ENCODE measurements at places on chromosomes 4 and X.

- no peak for DNase-seq
These were observed 380.5 kb downstream of the IDS start for GRCh38 chrX:149124526-149125108.

DNA sequence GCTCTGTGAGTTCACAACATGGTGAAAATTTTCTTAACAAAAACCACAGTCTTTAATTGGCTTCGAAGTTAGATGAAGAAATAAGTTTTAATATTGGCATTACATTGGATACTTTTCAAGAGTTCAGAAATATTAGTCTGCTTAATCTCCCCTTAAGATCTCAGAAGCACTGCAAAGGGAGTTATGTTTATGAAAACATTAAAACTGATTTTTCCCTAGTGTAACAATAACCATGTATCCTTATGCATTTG is 1.5 kb downstream of the SETD7 start:
- DNase-seq: no peak

DNA sequence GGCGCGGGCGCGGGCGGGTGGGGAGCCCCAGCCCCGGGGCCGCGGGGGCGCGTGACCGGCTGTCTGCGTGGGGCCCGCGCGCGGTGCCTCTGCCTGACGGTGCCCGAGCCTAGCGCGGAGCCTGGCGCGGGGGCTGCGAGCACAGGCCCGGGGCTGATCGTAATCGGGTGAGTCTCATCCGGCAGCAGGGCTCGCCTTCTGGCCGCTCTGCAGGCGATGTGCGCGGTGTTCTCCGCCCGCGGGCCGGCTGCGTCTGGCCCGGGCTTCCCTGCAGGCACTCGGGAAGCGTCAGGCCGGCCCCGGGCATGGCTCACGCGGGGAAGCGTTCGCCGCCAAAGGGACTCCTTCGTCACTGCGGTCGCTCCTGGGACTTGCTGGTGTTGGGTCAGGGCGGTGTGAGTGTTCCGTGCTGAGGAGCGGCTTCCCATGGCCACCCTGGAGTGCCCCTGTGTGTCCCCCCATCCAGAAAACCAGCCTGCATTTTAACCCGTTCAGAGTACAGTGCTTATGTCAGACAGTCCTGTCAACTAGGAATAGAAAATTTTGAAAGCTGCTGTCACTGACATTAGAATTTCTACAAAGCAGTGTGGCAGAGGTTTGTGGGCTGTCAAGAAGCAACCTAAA is 40.6 kb downstream of the FAM149A start:
- peak; percentile 37 for DNase-seq

GRCh38 chrX:56728752-56729151 is 291 bp upstream of the NBDY start:
- DNase-seq: peak; percentile 11

DNA sequence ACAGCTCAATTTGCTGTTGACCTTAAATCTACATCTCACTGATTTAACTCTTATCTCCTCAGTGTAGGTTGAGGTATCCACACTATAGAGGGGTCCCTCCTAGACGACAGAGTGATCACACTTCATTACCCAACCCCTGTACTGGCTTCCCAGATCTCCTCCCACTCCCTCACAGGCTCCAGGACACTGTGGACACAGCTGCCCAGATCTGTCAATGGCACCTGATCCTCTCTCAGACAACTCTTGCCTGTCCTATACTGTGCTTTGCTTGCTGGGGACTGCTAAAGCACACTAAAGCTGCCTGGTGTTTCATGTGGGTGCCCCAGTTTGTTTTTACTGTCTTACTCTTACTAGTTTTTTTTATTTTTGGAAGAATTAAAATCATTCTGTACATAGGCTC is 27.9 kb downstream of the RAB40AL start:
- peak; percentile 75 for DNase-seq

GRCh38 chr4:174549721-174550120 is 27.4 kb upstream of the HPGD start:
- DNase-seq: no peak

DNA sequence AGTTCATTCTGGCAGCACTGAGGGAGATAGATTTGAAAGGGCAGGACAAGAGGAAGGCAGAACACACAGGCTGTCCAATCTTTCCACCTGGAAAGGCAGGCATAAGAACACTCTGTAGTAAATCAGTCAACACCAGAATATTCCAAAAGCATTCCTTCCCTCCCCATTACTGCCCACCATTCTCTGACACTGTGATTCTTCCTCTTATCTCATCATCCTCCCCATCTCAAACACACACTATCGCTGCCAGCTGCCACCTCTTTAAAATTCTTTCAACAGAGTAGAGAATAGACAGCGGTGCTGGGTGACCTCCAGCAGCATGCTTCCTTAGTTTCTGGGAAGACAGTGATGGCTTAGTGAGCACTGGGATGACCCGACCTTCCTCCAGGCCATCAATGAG is 53.7 kb upstream of the MYOZ2 start:
- no peak for DNase-seq

DNA sequence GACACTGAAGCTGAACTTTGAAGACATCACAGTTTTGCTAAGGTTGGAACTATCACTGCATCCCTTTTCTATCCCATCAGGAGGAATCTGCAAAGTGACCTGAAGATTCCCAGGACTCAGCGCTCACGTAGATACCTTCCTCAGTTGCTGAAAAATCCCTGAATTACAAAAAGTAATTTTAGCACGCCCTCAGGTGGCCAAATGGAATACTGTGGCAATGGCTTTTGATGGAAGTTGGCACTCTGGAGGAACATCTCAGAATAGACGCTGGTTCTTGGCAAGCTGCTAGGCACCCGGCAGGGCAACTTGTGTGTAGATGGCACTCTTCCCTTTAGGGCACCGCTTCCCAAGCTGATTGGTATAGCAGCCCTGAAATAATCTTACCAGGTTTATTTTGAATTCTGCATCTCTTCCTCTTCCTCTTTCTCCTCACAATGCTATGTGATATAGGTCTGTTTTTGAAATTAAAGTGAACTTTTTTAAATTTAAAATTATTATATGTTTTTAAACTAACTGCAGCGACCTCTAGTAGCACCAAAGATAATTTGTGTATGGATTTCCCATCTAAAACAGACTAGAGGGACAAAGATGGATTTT is 16.3 kb upstream of the ESX1 start:
- DNase-seq: peak; percentile 54

GRCh38 chr4:179803857-179804256 is 2361.6 kb upstream of the AGA start:
- DNase-seq: no peak

DNA sequence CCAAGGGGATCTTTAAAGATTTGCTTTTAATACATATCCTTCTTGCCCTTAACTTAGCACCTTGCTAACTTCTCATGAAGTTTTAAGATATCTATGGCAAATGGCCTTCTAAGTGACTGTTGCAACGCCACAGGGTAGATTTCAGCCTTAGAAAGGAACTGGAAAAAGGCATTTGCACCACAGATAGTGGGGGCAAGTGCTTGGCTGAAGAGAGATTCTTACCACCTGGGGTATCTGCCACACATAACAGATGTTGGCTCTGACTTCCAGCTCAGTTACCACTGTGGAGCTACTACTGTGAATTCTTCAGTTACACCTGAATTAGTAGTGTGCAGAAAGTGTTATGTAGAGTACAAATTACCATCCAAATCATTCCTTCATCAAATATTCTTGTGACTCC is 302.6 kb downstream of the PPP3CA start:
- DNase-seq: no peak

DNA sequence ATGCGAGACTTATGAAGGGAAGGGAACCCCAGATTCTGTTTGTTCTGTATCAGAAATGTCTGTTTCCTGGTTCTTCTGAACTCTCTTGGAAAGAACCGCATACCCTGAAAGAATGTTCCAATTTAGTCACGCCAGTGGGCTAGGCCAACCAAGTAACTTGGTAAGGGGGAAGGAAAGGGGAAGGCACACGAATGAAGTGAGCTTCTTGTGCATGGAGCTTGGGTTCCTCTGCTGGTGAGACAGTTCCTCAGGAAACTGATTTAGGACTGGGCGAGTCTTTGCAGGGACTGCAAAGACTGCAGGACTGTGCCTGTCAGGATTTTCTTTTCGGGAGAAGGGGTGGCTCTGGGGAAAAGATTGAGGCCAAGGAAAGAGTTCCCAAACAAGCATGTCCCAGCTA is 35.6 kb downstream of the FRMPD3 start:
- DNase-seq: no peak

- DNase-seq: no peak
These were observed 127.9 kb downstream of the CHRDL1 start for GRCh38 chrX:110667706-110668105.

DNA sequence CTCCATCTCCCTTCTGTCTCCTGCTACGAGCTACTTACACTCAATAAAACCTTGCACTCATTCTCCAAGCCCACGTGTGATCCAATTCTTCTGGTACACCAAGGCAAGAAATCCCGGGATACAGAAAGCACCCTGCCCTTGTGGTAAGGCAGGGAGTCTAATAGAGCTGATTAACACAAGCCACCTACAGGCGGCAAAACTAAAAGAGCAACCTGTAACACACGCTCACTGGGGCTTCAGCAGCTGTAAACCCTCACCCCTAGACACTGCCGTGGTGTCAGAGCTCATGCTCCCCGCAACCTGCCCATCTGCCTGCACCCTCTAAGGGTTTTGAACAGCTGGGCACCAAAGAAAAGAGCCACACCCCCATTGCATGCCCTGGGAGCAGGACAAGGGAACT is 755.4 kb upstream of the HTR2C start:
- no peak for DNase-seq

DNA sequence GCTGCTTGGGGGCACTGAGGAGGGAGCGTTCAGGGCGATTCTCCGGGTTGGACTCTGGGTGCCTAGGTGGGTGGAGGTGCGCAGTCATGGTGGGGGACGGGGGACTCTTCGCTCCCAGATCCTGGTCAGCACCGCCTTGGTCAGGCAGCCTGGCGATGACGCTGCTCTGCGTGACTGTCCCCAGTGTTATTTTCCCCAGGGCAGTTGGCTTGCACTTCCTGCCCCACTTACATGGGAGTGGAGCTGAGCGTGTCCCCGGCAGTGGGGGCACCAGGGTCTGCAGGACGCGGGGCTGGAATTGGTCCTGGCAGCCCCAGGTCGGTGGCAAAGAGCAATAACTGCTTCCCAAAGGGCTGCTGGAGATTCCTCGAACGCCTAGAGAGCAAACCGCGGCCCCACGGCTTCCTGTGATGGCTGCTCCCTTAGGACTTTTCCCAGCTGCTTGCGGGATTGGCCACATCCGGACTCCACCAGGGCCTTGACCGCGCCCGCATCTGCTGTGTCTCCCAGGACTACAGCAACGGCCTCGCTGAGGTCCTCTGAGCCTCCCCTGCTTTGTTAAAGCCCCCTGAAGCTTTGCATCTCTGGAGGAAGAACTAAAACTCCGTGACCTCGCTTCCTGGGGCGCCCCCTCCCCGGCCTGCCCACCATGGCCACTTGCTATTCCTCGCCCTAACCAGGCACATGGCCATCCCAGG is 35.3 kb upstream of the GPR78 start:
- DNase-seq: peak; percentile 90

GRCh38 chrX:40008791-40009461 is 88.8 kb downstream of the BCOR start:
- no peak for DNase-seq

- no peak for DNase-seq
These were observed 2.1 kb downstream of the NSD2 start for GRCh38 chr4:1873291-1873690.

GRCh38 chr4:36651253-36651652 is 369.8 kb downstream of the DTHD1 start:
- DNase-seq: no peak

DNA sequence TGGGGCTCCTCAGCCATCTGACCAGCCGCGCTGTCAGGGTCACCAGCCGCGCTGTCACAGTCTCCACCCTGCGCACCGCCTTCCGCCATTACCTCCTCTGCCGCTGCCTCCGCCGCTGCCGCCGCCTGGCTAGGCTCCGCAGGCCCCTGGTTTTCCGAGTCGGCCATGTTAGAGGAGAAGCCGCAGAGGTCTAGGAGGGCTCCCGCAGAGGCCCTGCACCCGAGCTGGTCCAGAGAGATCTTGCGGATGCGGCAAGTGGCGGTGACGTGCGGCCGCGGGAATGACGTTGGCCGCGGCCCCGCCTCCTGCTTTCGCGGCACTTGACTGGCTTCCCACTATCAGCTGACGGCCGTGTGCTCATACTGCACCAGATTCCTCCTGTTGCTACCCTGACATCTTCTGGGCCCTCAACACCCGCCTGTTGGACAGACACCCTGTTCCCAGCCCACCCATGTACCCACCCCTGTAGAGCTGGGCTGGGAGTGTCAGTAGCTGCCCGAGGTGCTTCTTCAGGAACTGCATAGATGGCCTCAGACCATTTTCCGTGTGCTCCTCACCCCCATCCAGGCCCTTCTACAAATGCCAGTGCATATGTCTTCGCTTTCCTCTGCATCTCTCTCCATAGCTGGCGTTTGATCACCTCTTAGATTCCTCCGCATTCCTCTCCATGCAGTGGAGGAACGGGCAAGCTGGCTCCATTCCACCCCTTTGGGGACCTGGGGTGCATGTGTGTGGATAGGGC is at the start of gene NAP1L5:
Gene NAP1L5, minus strand, starts transcription at position 242 of the 742 bp plus-strand sequence. Its CDS starts 75 bp downstream, at position 167.
- peak; percentile 61 for DNase-seq

DNA sequence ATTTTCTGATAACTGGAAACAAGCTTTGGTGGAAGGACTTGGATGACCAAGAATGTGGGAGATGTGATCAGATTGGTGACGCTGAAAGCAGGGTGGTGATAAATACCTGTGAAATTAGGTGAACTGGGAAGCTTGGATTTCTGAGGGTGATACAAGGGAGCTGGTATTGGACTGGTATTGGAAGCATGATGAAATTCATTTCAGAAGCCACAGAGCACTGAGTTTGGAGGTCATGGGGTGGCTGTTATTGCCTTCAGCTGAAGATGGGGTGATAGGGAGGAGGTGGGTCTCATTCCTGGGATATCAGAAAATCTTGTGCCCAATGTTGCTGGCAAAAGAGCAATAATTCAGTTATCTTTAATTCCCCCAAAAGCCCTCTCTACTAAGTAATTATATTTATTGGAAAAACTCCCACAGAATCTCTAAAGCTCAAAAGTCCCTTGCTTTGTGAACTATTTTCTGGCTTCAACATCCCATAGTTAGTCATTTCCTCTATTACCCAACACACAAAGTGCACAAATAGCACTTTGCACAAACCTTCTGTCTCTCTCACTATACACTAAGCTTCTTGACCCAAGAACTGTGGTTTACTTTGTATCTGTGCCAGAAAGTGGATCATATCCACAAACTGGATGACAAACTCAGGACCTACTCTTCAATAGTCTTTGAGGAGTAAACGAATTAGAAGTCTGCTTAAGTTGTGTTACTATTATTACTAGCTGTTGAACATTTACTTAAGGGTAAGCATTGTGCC is 23.1 kb upstream of the CAMK2D start:
- peak; percentile 97 for DNase-seq

DNA sequence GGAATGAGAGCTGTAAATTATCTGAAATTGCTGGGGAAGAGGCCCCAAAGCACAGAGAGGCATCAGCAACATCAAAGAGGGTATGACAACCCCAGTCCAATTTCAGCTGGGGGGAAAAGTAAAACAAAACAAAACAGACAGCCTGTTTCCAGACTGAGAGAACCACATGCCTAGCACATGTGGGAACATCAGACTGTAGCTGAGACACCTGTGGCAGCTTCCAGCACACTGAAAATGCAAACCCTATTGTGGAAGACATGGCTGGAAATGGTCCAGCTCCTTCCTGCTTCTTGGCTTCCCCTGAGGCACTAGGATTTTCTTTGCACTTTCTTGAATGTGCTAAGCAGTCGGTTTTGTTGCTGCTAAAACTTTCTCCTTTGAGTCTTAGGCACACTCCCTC is 240.9 kb upstream of the STS start:
- no peak for DNase-seq
